ENCODE measurements at places on chromosomes 5 and 9. TPM values are rescaled to one million over a fixed set of nuclear protein-coding genes. Genes with fewer than 3 reads are reported as not detected.

Gene GRXCR2
- not detected for polyA plus RNA-seq

Gene MYMK
- polyA plus RNA-seq = not detected

Gene TPRN
- 3.3 TPM for polyA plus RNA-seq

Gene TTC23L
- polyA plus RNA-seq = 0.10 TPM

Gene OR2V2
- polyA plus RNA-seq = not detected

Gene ENHO
- 0.44 TPM for polyA plus RNA-seq

Gene DMRT3
- not detected for polyA plus RNA-seq

Gene PCDHGB6
- 0.11 TPM for polyA plus RNA-seq

Gene SMIM27
- 1.4 TPM for polyA plus RNA-seq

Gene ORM2
- not detected for polyA plus RNA-seq

Gene PCDHGB1
- 0.14 TPM for polyA plus RNA-seq

All from mammary epithelial cell (primary cell).